CD4-positive, alpha-beta T cell (primary cell): ENCODE measurements at places on chromosomes 4 and X. TPM values are rescaled to one million over a fixed set of nuclear protein-coding genes. Genes with fewer than 3 reads are reported as not detected.

- no peak overlapping the region for H3K27ac ChIP-seq
- H3K36me3 ChIP-seq: no peaks in the 10 kb centered on the region
- no peaks in the 10 kb centered on the region for H3K4me1 ChIP-seq
Measured at GRCh38 chr4:171561419-171561818, 251.8 kb upstream of the GALNTL6 start.

GRCh38 chrX:33434256-33435092 lies 223.1 kb upstream of the DMD start:
- H3K36me3 ChIP-seq: no peaks in the 10 kb centered on the region
- DNase-seq: peak; percentile 34
- H3K4me1 ChIP-seq: no peaks in the 10 kb centered on the region
- H3K27ac ChIP-seq: no peak overlapping the region
- no peak overlapping the region for H3K4me3 ChIP-seq

The VSIG4 gene
- total RNA-seq: 0.11 TPM

GRCh38 chr4:2077537-2078460 lies 18.7 kb downstream of the NAT8L start:
- H3K4me1 ChIP-seq: no peaks in the 10 kb centered on the region
- H3K4me3 ChIP-seq: no peak overlapping the region
- no peak overlapping the region for H3K27ac ChIP-seq
- H3K36me3 ChIP-seq: no peaks in the 10 kb centered on the region
- DNase-seq: no peak
- no peaks in the 10 kb centered on the region for H3K27me3 ChIP-seq

- H3K36me3 ChIP-seq: no peaks in the 10 kb centered on the region
- no peak for DNase-seq
- H3K27ac ChIP-seq: no peak overlapping the region
- H3K4me3 ChIP-seq: no peak overlapping the region
Measured at GRCh38 chrX:137432609-137433008, 133.3 kb upstream of the ZIC3 start.

- H3K27me3 ChIP-seq: no peaks in the 10 kb centered on the region
- no peak for DNase-seq
- no peak overlapping the region for H3K4me3 ChIP-seq
Measured at GRCh38 chr4:166930464-166930863, 303.8 kb downstream of the SPOCK3 start.

The DGKK gene
- not detected for total RNA-seq

The STATH gene
- not detected for total RNA-seq

The PPEF1 gene
- total RNA-seq: 0.34 TPM

DNA sequence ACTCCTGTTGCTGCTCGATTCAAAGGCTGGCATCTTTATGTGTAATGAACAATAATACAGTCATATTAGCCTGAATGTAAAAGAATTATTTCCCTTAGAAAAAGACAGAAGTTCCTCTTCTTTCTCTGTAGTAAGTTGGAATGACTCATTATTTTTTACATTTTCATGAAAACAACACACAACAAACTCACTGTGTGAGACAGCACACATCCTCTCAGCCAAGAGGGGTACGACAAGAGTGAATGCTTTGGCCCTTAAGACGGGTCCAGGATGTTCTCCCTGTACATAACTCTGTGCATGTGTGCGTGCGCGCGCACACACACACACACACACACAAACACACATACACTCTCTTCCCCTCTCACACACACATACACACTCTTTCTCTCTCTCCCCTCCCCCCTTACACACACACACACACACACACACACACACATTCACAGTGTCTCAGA lies 72.8 kb downstream of the MANBA start:
- H3K27ac ChIP-seq: no peak overlapping the region
- H3K4me3 ChIP-seq: no peak overlapping the region
- DNase-seq: no peak
- no peaks in the 10 kb centered on the region for H3K27me3 ChIP-seq

DNA sequence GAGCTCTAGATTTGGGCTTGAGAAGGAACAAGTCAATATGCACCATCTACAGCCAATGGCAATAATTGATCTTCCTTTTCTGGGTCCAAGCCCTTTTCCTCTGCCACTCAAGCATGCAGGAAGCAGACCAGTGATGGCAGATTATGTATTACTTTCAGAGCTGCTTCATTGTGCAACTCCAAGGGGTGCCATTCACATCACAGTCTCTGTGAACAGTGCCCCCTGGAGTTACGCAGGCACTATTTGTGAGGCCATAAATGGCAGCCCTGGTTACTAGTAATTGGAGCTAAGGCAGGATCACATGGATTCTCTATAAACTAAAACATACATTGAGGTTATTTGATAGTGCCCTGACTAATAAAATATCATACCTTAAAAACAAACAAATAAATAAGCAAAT lies 313.4 kb upstream of the SLC7A11 start:
- no peak overlapping the region for H3K4me3 ChIP-seq
- no peak for DNase-seq
- H3K27ac ChIP-seq: no peak overlapping the region
- H3K36me3 ChIP-seq: no peaks in the 10 kb centered on the region

GRCh38 chr4:132275583-132276121 lies 873.4 kb upstream of the PCDH10 start:
- H3K27me3 ChIP-seq: no peaks in the 10 kb centered on the region
- H3K4me1 ChIP-seq: no peaks in the 10 kb centered on the region
- DNase-seq: no peak
- H3K4me3 ChIP-seq: no peak overlapping the region

The TMEM271 gene
- not detected for total RNA-seq

DNA sequence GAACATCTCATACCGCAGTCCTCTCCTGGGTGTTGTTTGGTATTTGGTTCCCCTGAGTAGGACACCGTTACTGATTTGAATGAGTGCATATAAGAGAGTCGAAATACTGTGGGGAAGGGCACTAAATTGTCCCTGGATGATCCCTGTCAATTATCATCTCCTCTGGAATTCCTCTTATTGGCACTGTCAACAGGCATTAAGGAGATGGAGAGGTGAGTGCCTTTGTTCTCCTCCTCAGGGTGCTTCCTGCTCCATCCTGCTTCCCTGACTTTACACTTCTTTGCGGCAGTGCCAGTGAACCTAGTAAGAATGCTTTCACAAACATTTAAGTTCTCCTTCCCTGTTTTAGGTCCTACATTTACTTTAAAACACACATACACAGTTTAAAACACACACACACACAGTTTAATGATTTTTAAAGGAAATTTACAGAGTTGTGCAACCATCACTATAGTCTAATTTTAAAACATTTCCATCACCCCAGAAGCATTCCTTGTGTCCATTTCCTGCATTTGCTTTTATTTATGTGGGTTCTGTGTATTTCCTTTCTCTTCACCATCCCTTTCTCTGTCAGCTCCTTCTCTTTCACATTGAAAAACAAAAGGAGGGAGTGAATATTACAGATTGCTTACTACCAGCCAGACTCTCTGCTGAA lies 20.9 kb upstream of the ZRSR2 start:
- peaks cover 25% of the 10 kb centered on the region for H3K36me3 ChIP-seq
- no peaks in the 10 kb centered on the region for H3K27me3 ChIP-seq
- DNase-seq: no peak
- no peak overlapping the region for H3K4me3 ChIP-seq
- H3K27ac ChIP-seq: no peak overlapping the region
- H3K4me1 ChIP-seq: peaks cover 3% of the 10 kb centered on the region

The RAI2 gene
- 1.5 TPM for total RNA-seq

DNA sequence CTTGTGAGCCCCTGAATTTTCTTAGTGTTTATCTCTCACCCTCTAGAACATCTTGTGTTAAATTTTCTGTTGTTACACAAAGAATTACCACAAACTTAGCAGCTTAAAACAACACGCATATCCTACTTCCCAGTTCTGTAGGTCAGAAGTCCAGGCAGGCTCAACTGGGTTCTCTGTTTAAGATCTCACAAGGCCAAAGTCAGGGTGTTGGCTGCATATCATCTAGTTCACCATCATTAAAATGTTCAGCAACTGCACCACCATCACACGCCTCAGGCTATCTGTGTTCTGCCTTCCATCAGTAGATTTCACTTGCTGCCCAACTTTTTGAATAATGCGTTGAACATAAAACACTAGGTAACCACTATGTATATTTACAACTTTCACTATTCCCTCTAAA lies 130.5 kb downstream of the PARM1 start:
- no peak overlapping the region for H3K4me3 ChIP-seq
- H3K27me3 ChIP-seq: no peaks in the 10 kb centered on the region
- no peak overlapping the region for H3K27ac ChIP-seq
- DNase-seq: no peak
- no peaks in the 10 kb centered on the region for H3K4me1 ChIP-seq

DNA sequence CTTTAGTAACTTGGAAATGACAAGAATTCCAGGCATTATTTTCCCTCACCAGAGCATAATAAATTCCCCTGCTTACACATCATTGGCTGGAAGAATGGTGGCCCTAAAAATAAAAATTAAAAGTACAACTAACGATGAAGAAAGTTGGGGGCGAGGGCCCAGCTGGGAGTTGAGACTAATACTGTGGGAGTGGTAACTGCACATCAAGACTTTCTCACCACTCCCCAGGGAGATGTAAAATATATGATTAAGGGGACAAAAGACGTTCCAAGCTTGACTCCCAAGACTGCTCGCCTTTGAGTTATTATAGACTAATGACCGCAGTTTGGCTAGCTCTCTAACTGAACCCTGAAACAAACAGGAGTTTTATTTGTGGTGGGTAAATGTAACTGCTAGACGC lies 30.0 kb downstream of the SMIM31 start:
- DNase-seq: no peak
- no peaks in the 10 kb centered on the region for H3K4me1 ChIP-seq

The ELOVL6 gene
- total RNA-seq: 2.9 TPM

DNA sequence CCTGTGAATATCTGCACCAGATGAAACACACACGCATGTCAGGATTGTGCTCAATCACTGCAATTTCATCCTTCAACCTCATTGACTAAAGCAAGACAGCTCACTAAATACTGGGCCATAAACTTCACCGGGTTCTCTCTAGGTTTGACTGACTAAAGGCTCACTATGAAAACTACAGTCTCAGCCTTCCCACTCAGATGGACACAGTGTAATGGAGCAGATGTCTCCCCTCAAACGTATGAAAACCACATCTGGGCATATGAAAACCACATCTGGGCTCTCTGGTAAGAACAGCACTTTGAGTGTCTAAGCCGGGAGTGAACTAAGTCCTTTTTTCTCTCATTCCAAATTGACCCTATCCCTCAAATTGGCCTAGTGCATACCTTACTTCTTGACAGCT lies 15.2 kb downstream of the GEMIN8 start:
- H3K27me3 ChIP-seq: no peaks in the 10 kb centered on the region
- no peak for DNase-seq
- peaks cover 16% of the 10 kb centered on the region for H3K36me3 ChIP-seq
- no peak overlapping the region for H3K4me3 ChIP-seq
- H3K27ac ChIP-seq: no peak overlapping the region

The GPR78 gene
- not detected for total RNA-seq

The PAK3 gene
- 1.5 TPM for total RNA-seq

GRCh38 chrX:51395810-51396728 lies 63.4 kb downstream of the NUDT10 start:
- no peaks in the 10 kb centered on the region for H3K4me1 ChIP-seq
- H3K27ac ChIP-seq: peak overlapping the region; percentile 56
- no peaks in the 10 kb centered on the region for H3K27me3 ChIP-seq
- H3K36me3 ChIP-seq: no peaks in the 10 kb centered on the region
- peak overlapping the region; percentile 79 for H3K4me3 ChIP-seq

- H3K4me3 ChIP-seq: no peak overlapping the region
- H3K27ac ChIP-seq: no peak overlapping the region
- H3K36me3 ChIP-seq: peaks cover 17% of the 10 kb centered on the region
- H3K4me1 ChIP-seq: no peaks in the 10 kb centered on the region
- H3K27me3 ChIP-seq: no peaks in the 10 kb centered on the region
Measured at GRCh38 chr4:112270640-112271421, 14.9 kb downstream of the TIFA start.

The POLA1 gene
- total RNA-seq: 4.7 TPM

The HERC5 gene
- 23.9 TPM for total RNA-seq

DNA sequence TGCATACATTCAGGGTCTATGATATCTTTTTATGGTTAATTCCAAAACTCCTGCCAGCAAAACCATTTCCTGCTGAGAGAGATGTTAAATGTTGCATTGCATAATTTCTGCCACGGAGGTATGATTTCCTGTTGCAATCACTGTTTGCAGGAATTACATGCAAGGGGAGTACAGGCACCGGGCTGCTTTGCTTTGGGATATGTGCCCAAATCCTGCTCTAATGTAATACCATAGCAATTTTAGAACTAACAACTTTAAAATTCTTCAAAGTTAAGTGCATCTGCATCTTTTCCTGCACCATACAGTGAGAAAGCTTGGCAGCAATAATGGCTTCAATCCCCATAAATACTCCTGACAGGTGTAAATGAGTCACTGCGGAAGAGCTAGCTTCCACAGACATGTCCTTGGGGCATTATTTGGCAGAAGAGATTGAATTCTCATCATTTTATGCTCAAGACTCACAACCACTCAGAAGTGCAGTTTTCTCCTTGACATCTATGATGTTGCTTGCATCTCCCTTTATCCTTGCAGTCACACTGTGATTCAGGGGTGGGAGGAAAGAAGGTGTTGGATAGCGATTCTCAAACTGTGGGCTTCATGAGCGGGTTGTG lies 29.6 kb downstream of the TRIM2 start:
- no peak overlapping the region for H3K27ac ChIP-seq
- H3K36me3 ChIP-seq: no peaks in the 10 kb centered on the region
- H3K4me3 ChIP-seq: no peak overlapping the region
- no peak for DNase-seq
- peaks cover 5% of the 10 kb centered on the region for H3K4me1 ChIP-seq

GRCh38 chr4:83686166-83686565 lies 150.3 kb downstream of the GPAT3 start:
- no peak overlapping the region for H3K27ac ChIP-seq
- H3K27me3 ChIP-seq: peaks cover 6% of the 10 kb centered on the region
- no peaks in the 10 kb centered on the region for H3K36me3 ChIP-seq
- H3K4me1 ChIP-seq: no peaks in the 10 kb centered on the region
- H3K4me3 ChIP-seq: no peak overlapping the region
- DNase-seq: no peak

- H3K27ac ChIP-seq: no peak overlapping the region
- no peaks in the 10 kb centered on the region for H3K4me1 ChIP-seq
- H3K27me3 ChIP-seq: no peaks in the 10 kb centered on the region
- no peaks in the 10 kb centered on the region for H3K36me3 ChIP-seq
Measured at GRCh38 chrX:96474029-96474740, 210.5 kb upstream of the DIAPH2 start.
